ENCODE measurements at places on chromosomes 4 and X.
A peak's percentile ranks its signal among the peaks of the same experiment; 100 is the strongest.

GRCh38 chr4:65217179-65217578 lies 453.1 kb downstream of the EPHA5 start:
- H3K4me3 ChIP-seq = no peak overlapping the region
- no peak overlapping the region for H3K27ac ChIP-seq
- DNase-seq = no peak
- H3K27me3 ChIP-seq = no peaks in the 10 kb centered on the region
- H3K4me1 ChIP-seq = no peaks in the 10 kb centered on the region

GRCh38 chrX:34112459-34112858 lies 19.7 kb downstream of the FAM47A start:
- H3K4me3 ChIP-seq = no peak overlapping the region
- no peak for DNase-seq
- no peaks in the 10 kb centered on the region for H3K36me3 ChIP-seq
- H3K27ac ChIP-seq = no peak overlapping the region
- no peaks in the 10 kb centered on the region for H3K27me3 ChIP-seq

- no peak overlapping the region for H3K27ac ChIP-seq
- no peak for DNase-seq
- H3K27me3 ChIP-seq = no peaks in the 10 kb centered on the region
- no peaks in the 10 kb centered on the region for H3K4me1 ChIP-seq
Measured at GRCh38 chr4:29278585-29278984, 1441.6 kb upstream of the PCDH7 start.

DNA sequence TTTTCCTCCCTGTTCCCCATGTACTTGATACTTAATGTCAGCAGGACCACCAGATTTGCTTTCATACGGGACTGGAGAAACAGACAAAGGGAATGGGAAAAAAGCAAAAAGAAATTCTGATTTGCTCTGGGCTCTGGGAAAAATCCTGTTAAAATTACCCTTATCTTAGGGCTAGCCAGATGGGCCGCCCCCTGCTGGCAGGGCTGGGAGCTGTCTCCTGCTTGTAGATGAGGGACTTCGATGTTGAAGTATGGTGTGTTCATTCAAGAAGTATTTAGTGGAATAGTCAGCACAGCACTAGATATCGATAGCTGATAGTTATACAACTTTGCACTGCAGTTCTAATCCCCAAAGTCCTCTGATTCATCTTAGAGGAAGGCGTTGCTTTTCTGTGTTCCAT lies 45.8 kb downstream of the BCORL1 start:
- no peak overlapping the region for H3K4me3 ChIP-seq
- peaks cover 4% of the 10 kb centered on the region for H3K36me3 ChIP-seq
- H3K27me3 ChIP-seq = no peaks in the 10 kb centered on the region
- peaks cover 10% of the 10 kb centered on the region for H3K4me1 ChIP-seq
- peak; percentile 47 for DNase-seq
- no peak overlapping the region for H3K27ac ChIP-seq

DNA sequence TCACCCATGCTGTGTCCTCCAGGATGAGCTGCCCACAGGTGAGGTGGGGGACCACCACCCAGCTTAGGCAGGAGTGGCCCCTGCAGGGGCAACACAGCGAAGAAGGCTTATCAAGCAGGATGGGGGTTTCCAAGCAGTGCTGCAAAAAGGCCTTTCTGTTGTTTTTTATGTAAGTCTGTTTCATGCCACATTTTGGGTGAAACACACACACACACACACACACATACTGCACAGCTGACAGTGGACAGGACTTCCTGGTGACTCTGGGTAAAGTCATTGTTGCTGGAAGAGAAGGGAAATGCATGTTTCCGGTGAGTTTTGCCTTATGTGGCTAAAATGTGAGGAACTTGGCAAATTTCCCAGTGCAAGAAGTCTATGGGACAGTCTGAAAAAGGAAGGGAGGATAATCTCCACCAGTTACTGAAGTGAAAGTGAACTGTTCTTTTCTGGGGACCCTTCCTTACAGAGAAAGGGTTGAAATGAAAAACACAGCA lies 119.2 kb downstream of the IRF2 start:
- peaks cover 30% of the 10 kb centered on the region for H3K4me1 ChIP-seq
- no peak for DNase-seq
- no peaks in the 10 kb centered on the region for H3K36me3 ChIP-seq
- H3K27ac ChIP-seq = no peak overlapping the region
- H3K4me3 ChIP-seq = no peak overlapping the region

DNA sequence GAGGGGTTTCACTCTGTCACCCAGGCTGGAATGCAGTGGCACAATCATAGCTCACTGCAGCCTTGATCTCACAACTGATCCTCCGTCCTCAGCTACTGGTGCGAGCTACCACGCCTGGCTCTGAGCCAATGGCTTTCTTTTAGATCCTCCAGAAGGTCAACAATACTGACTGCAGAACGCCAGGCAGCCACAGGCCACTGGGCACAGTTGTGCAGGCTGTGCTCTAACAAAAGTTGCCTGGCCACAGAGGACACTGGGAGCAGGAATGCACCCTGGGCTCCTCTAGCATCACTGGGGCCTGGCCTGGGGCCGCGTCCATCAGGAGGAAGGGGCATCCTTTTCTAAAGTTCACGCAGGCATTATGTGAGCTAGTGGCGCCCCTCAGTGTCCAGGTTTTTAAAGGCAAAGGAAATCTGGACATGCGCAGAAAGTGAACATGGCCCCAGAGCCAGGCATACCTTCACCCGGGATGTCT lies 14.9 kb upstream of the PORCN start:
- no peaks in the 10 kb centered on the region for H3K27me3 ChIP-seq
- peaks cover 4% of the 10 kb centered on the region for H3K4me1 ChIP-seq
- no peak overlapping the region for H3K27ac ChIP-seq
- H3K4me3 ChIP-seq = no peak overlapping the region
- DNase-seq = peak; percentile 18
- H3K36me3 ChIP-seq = no peaks in the 10 kb centered on the region

- no peaks in the 10 kb centered on the region for H3K4me1 ChIP-seq
- no peaks in the 10 kb centered on the region for H3K36me3 ChIP-seq
- no peaks in the 10 kb centered on the region for H3K27me3 ChIP-seq
Measured at GRCh38 chrX:39928704-39929378, 168.9 kb downstream of the BCOR start.

DNA sequence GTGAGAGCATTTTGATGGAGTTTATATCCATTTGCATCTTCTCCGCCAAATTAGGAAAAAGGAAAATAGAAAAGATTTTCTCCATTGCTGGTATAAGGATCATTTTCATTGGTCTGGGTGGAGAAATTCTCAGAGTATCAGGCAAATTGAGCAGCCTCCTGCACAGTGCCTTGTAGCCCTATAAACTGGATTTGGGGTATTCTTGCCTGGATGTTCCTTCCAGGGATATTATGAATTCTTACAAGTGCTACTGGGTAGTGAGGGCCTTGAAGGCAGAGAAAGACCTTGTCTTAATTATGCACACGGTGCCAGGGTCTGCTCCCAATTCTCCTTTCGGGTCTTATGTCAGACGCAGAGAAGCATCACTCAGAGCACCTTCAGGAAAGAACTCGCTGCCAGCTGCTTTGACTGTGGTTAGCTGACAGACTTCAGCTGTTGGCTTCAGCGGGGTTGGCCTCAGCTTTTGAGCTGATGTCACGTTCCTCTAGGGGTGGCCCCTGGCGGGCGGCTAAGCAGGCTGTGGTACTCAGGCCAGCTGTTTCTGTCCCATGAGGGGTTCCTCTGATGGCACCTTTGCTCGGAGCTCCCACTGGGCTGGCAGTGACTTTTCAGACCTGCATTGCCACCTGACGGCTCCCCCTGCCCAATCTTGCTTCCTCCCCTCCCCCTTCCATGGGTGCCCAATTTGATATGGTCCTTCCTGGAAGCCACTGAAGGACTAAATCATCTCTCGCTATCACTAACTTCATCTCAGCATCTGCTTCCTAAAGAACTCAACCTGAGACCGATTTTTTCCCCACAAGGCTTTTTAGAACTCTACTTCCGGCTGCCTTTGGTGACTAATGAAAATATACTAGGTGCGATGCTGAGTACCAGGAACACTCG lies 519.5 kb downstream of the BCOR start:
- H3K27me3 ChIP-seq = no peaks in the 10 kb centered on the region
- peaks cover 31% of the 10 kb centered on the region for H3K4me1 ChIP-seq
- H3K27ac ChIP-seq = peak overlapping the region; percentile 91
- H3K4me3 ChIP-seq = peak overlapping the region; percentile 51

GRCh38 chr4:7043284-7044136 lies at the start of gene TADA2B:
Gene TADA2B (plus strand): TSS chr4:7043372. CDS start chr4:7043580, 208 bp downstream.
- peak within 1 kb of the TSS; percentile 85 for H3K4me3 ChIP-seq
- peak within 1 kb of the TSS; percentile 65 for H3K27ac ChIP-seq

- peaks cover 1% of the 10 kb centered on the region for H3K27me3 ChIP-seq
- no peak for DNase-seq
- H3K4me1 ChIP-seq = no peaks in the 10 kb centered on the region
Measured at GRCh38 chr4:149836546-149836945, 20.9 kb upstream of the IQCM start.

GRCh38 chr4:101345596-101346350 lies 1.6 kb downstream of the PPP3CA start:
- peak overlapping the region; percentile 81 for H3K27ac ChIP-seq
- peak; percentile 71 for DNase-seq
- peaks cover 23% of the 10 kb centered on the region for H3K27me3 ChIP-seq
- H3K36me3 ChIP-seq = no peaks in the 10 kb centered on the region
- peaks cover 47% of the 10 kb centered on the region for H3K4me1 ChIP-seq
- H3K4me3 ChIP-seq = peak overlapping the region; percentile 90

- H3K27ac ChIP-seq = peak overlapping the region; percentile 41
- H3K4me3 ChIP-seq = peak overlapping the region; percentile 20
- no peaks in the 10 kb centered on the region for H3K27me3 ChIP-seq
- no peak for DNase-seq
Measured at GRCh38 chr4:55851885-55852284, 1.6 kb upstream of the EXOC1 start.

DNA sequence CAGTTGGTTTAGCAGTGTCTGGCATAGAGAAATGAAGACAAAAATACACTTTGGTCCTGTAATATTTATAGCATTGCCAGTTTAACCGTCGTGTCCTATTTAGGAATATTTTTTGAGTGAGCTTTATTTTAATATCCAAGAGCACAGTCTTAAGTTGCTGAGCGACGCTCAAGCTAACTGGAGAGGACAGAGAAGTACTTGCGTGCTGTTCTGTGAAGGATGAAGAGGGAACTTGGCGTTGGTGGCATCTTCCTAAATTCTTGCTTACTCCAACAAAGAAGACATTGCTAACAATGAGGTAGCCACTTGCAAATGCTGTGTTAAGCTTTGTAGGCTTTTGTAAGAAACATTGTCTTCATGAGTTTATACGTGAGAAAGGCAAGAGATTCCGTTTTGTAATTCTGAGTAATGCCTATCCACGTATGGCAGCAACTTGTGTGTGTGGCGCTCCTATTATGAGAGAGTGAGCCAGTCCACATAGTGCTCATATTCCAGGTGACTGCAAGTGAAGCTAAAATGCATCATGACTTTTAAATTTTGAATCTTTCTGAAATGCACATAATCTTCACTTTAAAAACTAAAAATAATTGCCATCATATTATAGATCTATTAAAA lies 50.6 kb downstream of the SYNPO2 start:
- peaks cover 2% of the 10 kb centered on the region for H3K27me3 ChIP-seq
- no peaks in the 10 kb centered on the region for H3K4me1 ChIP-seq
- DNase-seq = no peak
- no peaks in the 10 kb centered on the region for H3K36me3 ChIP-seq
- H3K27ac ChIP-seq = no peak overlapping the region

DNA sequence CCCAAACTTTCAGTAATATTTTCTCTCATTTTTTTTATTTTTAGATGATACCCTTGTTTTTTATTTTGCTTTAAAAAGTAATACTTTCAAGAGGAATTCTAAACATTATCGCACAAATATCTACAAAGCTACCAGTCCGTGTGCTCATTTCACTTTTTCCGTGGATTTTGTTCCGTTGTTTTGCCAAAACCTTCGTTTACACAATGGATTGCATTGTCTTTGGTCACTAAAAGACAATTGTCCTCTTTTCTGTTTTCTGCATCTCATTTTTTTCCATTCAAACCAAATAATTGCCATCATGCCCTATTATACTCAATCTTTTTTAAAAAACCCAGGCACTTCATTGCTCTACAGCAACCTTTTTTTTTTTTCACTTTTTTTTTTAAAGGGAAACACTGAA lies 214.9 kb downstream of the CXXC4 start:
- no peak overlapping the region for H3K27ac ChIP-seq
- DNase-seq = no peak
- no peaks in the 10 kb centered on the region for H3K27me3 ChIP-seq
- H3K4me3 ChIP-seq = no peak overlapping the region
- no peaks in the 10 kb centered on the region for H3K4me1 ChIP-seq
- no peaks in the 10 kb centered on the region for H3K36me3 ChIP-seq

DNA sequence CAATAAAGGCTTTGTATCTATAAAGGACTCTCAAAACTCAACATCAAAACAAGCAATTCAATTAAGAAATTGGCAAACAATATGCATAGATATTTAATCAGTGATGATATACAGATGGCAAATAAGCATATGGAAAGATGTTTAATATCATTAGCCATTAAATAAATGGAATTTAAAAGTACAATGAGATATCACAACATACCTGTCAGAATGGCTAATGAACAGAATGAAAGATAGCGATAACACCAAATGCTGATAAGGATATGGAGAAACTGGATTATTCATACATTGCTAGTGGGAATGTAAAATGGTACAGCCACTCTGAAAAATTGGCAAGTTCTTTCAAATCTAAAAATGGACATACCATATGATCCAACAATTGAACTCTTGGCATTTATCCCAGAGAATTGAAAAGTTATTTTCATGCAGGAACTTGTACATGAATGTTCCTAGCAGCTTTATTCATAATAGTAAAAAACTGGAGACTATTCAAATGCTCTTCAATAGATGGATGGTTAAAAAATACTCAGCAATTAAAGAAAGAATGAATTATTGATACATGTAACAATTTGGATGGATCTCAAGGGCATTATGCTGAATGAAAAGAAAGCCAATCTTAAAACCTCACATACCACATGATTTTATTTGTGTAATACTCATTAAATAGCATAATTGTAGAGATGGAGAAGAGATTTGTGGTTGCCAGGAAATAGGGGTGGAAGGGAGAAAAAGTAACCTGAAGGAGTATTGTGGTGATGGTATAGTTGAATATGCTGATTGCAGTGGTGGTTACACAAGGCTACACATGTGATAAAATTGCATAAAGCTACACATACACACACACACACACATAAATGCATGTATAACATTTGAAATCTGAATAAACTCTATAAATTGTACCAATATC lies 45.9 kb upstream of the ALG13 start:
- no peaks in the 10 kb centered on the region for H3K4me1 ChIP-seq
- H3K36me3 ChIP-seq = no peaks in the 10 kb centered on the region
- no peaks in the 10 kb centered on the region for H3K27me3 ChIP-seq
- no peak for DNase-seq
- no peak overlapping the region for H3K4me3 ChIP-seq
- H3K27ac ChIP-seq = no peak overlapping the region

DNA sequence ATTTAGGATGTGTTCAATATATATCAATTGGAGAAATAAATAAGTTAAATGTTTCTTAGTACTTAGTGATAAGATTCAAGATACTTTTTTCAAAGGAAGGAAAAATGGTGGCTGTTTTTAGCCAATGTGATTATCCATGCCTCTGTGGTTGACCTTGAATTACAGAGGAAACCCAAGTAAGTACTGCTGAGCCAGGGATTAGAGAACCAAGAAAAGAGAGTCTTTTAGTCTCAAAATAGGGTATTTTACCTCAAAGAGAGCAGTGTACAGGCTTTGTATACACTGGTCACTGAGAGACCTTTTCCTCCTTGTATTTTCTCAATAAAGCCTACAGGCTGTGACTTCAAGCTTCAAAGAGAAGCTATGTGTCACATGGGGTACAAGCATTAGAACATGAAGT lies 1075.3 kb downstream of the ADGRL3 start:
- H3K4me3 ChIP-seq = no peak overlapping the region
- no peaks in the 10 kb centered on the region for H3K4me1 ChIP-seq
- no peaks in the 10 kb centered on the region for H3K27me3 ChIP-seq
